Forelimb muscle (tissue), 1 donor: ENCODE measurements at places on chromosomes 7 and 10.

GRCh38 chr10:6140141-6140841 is 51.5 kb downstream of the RBM17 start:
- DNase-seq = no peak

- DNase-seq = no peak
Observed at GRCh38 chr10:43904301-43904700, 255.6 kb upstream of the ZNF32 start.

DNA sequence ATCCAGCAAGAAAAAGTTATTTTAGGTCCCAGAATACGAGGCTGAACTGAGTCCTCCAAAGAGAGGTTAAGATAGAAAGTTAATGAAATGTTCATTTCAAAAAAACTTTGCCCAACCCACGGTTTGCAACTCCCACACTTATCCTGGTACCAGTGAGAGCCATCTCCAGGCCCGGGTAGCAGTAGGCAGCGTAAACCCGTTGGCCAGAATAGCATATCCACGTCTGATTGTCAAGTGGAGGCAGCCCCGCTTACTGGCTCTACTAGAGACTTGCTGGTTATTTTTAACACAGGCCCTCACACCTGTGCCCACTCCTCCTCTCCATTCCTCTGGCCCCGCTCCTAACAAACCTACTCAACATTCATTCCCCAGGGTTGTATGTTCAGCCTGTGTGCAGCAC is 109.7 kb downstream of the HIP1 start:
- no peak for DNase-seq

GRCh38 chr7:55651057-55651456 is 78.8 kb upstream of the VOPP1 start:
- DNase-seq = no peak

- no peak for DNase-seq
Observed at GRCh38 chr7:12594122-12594897, 23.8 kb downstream of the SCIN start.

DNA sequence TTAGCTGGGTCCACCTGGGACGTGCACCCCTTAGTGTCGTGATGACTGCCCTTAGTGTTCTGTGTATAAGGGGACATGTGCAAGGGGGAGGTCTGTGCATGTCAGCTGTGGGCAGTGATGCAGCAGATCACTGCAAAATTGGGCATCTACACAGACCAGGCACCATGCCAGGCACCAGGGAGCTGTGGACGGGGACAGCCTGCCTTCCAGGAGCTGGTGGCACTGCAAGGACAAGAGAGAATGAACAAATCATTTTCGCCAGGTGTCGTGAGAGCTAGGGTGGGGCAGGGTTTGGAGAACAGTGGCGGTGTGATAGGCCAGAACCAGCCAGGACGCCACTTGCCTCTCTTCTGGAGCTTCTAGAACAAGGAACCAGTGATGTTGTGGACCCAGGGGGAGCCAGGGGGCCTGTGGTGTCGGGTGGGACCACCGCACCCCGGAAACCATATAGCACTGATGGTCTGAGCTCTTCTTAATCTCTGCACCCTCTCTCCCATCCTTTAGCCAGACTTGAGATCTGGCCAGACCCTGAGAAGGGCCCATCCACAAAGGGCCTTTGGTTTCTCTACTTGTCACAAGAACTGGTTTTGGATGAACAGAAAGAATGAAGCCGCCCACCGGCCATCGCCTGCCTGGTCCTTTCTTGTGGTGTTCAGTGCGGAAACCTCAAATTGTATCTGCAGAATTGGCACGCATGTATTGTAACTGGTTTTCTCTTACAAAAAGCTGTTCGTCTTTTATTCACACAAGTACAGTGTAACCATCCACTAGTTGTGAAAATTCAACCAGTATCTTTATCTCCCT is 30.7 kb downstream of the PRF1 start:
- no peak for DNase-seq

GRCh38 chr7:105587909-105588635 is 6.8 kb upstream of the EFCAB10 start:
- DNase-seq = no peak

- DNase-seq = no peak
Observed at GRCh38 chr7:37714606-37715005, 31.0 kb downstream of the GPR141 start.

DNA sequence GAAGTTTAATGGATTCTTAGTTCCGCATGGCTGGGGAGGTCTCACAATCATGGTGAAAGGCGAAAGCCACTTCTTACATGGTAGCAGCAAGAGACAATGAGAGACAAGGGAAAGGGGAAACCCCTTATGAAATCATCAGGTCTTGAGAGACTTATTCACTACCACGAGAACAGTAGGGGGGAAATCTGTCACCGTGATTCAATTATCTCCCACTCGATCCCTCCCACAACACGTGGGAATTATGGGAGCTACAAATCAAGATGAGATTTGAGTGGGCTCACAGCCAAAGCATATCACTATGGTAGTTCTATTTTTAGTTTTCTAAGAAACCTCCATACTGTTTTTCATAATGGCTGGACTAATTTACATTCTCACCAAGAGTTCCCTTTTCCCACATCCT is 36.7 kb downstream of the SPAM1 start:
- no peak for DNase-seq

DNA sequence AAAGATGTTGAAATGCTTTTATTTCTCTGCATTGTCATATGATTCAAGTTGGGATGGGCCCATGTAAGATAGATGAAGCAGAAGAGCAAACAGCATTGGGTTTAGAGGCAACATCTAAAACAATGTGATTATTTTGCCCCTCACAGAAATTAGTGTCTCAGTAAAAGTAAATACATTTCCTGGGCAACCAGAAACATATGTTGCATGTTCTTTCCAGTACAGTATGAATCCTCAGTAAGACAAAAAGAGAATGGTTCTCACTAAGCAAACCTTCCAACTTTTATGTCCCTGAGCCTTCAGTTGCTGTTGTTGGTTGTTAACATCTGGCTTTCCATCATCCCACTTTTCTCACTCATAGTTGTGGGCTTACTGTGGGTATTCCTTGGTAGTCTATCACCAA is 222.5 kb upstream of the PRPS1L1 start:
- no peak for DNase-seq

DNA sequence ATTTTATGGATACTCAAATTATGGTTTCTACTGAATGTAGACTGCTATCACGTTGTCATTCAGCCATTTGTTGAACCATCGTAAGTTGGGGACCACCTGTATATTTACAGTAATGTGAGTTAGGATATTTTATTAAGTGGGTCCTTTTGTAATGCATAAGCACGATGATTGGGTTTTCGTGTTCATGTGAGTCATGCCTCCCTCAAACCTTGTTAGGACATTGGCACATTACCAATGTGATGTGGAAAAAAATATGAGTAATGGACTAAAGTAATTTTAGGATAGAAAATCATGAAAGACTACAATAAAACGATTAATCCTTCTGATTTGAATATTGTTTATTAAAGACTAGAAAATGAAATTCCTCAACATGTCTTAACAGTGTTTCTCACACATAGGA is 8.7 kb downstream of the SMC3 start:
- DNase-seq = no peak

- DNase-seq = no peak
Observed at GRCh38 chr7:140451716-140452115, 27.6 kb downstream of the MKRN1 start.

GRCh38 chr7:8228766-8229674 is 32.9 kb downstream of the ICA1 start:
- no peak for DNase-seq

GRCh38 chr10:99346247-99346646 is 17.1 kb downstream of the CNNM1 start:
- no peak for DNase-seq

DNA sequence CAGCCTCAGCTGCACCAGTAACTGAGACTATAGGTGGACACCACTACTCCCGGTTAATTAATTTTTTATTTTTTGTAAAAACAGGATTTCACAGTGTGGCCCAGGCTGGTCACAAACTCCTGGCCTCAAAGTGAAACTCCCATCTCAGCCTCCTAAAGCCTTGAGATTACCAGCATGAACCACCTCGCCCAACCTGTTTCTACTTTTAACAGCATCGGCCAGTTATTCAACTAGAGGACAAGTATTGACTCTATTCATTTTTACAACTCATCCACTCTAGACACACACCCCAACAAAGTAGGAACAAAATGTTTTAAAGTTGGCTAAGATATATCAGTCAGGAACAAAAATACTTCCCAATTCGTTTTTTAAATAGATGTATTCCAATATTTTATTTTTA is 334.8 kb downstream of the PARD3 start:
- no peak for DNase-seq

- no peak for DNase-seq
Observed at GRCh38 chr10:100008708-100009282, 952 bp downstream of the DNMBP start.

DNA sequence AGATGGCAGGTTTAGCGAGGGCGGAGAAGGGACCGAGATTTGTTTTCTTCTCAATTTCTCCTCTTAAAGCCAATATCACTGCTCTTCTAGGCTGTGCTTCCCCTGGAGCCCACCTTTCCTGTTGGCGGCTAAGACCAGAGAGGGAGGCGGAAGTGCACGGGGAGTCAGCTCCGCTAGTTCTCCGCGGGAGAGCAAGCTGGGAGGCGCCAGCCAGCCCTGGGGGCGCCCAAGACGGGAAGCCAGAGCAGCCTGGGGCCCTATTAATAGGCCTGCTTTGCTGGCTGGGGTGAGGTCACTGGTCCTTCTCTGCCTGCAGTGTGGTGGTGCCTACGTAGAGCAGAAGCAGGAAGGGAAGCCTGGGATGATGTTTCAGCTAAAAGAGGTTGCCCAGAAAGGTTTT is 61.6 kb downstream of the LSM5 start:
- no peak for DNase-seq

DNA sequence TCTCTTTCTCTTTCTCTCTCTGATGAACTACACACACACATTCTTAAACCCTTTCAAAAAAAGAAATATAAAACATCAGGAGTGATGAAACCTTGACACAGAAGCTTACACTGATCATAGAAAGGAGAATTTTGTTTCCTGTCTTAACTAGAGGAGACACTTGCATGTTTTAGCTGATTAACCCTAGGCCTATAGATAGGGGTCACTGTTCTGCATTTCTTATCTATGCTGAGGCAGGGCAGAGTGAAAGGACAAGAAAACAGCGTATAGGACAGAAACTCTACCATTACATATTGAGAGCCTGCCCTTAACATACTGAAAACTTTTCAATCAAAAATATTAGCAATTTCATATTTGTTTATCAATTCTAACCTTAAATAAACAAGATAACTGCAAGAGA is 680.6 kb upstream of the MBL2 start:
- DNase-seq = no peak

DNA sequence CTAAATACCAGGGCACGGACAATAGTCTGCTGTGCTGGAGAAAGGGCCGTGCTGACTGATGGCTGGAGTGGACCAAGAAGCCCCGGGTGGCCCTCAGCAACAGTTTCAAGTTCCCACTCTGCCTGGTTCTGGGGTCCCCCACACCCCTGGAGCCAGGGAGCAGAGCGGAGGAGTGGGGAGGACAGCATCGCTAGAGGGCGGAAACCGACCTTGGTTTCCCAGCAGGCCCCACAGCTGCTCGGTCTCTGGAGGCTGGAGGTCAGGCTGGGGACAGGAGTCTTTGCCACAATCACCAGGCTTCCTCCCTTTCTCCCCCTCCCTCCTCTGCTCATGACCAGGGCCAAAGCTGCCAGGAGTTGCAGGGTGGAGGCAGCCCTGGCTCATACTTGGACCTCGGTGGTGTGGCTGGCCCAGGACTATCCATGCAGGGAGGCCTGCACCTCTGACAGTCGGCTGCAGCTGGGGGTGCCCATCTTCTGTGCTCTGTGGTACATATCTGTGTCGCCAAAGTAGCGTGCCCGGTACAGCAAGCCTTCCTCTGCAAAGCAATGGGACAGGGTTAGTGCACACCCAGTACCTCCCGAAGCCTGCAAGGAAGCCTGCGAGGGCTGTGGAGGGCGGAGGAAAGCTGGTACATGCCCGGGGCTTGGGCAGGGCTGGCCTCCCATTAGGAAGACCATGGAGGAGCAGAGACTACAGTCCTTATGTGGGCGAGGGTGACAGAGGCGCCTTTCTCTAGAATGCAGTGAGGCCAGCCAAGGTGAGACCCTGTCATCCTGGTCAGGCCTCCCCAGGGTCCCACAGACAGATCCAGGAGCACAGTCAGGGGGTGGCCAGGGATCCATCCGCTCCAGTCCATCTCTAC is 19.1 kb downstream of the DNAJB12 start:
- DNase-seq = no peak

DNA sequence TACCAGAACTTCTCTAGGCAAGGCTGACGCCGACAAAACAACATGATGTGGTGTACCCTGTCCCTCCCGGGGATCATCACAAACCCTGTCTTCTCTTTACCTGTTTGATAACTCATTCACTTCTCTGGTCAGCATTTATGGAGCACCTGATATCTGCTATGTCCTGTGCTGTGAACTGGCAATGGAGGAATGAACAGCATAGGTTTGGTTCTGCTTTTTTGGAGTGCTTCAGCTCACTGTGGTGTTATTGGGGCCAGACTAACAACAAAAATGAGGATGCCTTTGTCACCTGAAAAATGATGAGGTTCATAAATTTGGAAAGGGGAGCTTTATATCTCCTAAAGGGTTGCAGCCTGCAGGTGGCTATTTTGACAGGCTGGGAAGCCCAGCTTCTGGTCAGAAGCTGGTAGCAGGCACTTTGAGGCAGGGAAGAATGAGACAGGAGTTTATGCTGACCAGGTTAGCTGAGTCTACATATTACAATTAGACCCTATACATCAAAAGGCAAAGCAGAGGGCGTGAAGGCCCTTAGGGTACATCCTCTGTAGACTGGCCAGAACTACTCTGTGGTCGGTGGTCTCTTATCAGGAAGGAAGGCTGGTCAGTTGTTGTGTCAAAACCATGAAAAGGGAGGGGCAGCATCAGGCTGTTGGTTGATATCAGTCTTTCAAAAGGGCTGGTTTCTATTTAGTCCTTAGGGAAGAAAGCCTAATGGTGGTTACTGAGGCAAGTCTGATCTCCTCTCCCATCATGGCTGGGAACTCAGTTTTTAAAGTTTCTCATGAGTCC is 42.3 kb downstream of the SH2D4B start:
- no peak for DNase-seq

DNA sequence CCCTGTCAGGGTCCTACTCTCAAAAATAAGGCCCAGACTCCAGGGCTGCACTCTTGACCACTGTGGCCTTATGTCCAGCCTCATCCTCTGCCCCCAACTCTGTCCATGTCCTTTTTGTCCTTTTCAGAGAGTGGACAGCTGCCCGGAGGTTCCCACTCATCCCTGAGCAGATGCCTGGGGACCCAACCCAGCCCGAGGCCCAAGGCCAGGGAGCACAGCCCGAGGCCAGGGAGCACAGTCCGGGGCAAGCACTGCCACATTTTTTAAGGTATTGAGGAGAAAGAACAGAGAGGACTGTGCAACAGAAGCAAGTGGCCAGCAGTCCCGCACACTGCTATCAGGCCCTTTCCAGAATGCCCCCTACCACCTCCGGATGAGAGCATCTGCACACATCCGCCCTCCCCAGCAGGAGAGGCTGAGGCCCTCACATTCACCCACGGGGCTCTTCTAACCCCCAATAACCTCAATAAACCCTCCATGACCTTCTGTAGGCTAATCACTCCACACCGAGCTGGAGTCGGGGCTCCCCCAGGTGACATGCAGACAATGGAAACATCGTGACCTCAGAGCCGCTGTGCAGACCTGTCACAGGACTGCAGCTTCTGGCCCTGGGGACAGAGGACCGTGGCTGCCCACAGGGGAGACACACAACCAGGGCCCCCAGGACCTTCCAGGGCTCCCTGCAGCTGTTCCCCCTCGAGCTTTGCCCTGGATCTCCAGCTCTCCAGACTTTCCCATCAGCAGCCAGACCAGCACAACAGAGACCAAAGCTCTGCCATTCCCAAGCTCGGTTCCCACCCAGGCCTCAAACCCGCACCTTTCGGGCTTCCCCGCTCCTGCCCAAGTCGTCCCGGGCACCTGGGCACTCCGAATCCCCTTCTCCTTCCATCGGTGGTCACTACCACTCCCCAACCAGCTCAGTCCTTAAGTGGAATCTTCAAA is 51.4 kb downstream of the CAMK2B start:
- DNase-seq = no peak

- DNase-seq = no peak
Observed at GRCh38 chr7:46007194-46007593, 86.1 kb upstream of the IGFBP3 start.
